ENCODE measurements at places on chromosomes 12 and 14.

- DNase-seq, result no peak
Measured at GRCh38 chr12:122872815-122873361, 23.0 kb downstream of the VPS37B start.

GRCh38 chr12:78181544-78182162, 351.0 kb downstream of the NAV3 start:
- DNase-seq, result no peak

DNA sequence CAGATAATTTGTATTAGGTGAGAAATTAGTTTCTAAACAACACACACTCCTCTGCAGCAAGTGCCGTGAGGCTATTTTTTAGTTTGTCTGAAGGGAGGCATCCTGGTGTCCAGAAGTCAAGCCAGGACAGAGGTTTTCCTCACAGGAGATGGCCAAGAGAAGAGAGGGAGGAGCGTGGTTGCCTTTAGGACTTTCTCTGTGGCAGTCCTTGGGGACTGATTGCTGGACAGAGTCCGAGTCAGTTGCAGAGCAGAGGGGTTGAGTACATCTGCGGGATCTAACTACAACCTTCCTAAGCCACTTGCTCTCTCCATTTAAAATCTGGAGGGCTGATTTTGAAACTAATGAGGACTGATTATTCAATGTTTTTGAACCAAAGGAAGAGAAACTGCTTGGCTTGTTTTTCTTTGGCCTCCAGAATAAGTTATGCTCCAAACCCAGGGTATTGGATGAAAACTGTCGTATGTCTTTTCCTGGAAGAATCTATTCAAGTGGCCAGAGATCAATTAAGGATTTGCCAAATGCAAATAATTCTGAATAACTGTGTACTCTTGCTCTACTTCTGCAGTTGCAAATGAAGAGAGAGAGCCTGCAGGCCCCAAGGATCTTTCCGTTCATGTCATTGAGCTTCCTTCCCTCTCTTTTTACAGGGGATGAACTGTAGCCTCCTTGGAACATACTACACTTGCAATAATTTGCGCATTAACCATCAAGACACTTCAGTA, 1.2 kb downstream of the SLCO1C1 start:
- DNase-seq, result no peak

DNA sequence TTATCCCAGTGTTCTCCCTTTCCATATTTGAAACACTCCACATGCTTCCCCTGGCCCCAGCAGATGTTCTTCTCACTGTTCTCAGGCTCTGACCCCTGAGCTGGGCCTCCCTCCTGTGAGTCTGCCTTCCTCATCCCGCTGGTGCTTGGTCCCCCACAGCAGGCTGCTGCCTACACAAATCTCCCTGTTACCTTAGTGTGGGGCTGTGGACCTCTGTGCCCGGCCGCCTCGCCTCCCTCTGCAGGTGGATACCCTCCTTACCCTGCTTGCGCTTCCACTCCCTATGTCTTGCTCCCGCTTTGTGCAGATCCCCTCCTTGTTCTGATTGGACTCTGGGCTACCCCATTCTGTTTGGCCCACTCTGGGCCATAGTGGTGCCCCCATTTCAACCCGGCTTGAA, 6.9 kb downstream of the DERA start:
- DNase-seq, result no peak

DNA sequence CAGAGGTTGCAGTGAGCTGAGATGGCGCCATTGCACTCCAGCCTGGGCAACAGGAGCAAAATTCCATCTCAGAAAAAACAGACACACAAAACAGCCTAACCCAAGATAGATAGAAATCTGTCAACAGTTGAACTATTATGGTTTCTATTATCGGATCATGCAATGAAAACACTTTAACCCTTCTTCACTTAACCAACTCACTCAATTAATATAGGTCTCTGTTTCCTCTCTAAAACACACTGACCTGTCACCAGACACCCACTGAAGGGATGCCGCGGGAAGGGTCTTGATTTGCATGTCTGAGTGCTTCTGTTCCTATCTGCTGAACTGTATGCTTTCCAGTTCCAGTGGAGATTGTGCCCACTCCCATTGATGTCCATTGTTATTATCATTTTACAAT, 38.0 kb upstream of the NUDT4 start:
- DNase-seq, result no peak

DNA sequence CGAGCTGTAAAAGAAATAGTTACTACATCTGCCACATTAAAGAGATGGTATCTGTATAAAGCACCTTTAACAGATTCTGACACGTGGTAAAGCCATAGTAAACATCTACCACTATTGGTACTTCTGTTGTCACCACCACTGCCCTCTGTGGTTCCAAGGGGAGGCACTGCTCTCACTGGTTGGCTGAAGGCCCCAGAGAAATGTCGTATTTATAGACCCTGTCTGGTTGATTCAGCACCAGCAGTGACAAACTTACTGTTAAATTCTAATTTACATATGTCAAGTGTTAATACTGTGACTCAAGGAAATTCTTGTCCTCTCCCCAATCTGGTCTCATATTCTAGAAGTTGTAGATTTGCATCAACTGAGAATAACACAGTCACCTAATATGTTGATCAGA, 281.1 kb downstream of the ERC1 start:
- no peak for DNase-seq

DNA sequence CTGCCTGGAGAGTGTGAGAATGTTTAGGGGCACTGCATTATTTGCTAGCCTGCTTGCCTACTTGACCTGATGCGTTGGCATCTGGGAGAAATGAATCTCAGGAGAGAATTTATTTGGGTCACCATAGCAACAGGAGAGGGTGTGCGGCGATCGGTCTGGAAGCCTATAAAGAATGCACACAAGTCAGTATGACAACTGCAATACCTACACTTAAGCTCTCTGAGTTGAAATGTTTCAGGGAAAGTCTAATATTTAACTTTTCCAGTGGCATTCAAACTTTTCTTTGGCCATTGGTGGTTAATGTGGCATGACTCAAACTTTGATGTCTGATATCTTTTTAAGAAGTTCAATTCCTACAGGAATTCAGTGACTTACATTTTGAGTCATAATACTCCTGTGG, 205.1 kb downstream of the NEDD1 start:
- DNase-seq, result no peak

GRCh38 chr12:75560167-75560566, 48.8 kb upstream of the KRR1 start:
- peak; percentile 18 for DNase-seq

All from NCI-H226 (cell line).